ENCODE measurements at places on chromosomes 12 and 14.

DNA sequence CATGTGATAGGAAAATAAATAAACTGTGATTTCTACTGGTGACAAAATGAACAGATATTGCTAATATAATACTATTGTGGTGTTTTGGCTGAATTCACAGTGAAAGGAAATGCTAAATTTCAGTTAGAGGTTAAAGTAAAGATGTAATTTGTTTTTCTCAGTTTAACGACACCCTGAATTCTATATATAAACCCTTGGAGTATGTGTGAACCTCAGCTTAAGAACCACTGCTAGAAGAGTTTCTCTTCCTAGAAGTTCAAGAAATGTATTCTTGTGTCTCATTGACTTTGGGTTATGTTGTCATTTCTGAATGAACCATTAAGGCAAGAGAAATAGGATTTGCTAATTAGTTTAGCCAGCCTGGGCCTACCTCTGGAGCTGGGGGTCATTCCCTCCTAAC lies 8.2 kb downstream of the FBXO34 start:
- DNase-seq, result no peak

- DNase-seq, result no peak
These were observed 17.6 kb downstream of the MIPOL1 start for GRCh38 chr14:37215345-37215744.

- DNase-seq, result no peak
These were observed 19.0 kb downstream of the SDSL start for GRCh38 chr12:113440947-113441782.

DNA sequence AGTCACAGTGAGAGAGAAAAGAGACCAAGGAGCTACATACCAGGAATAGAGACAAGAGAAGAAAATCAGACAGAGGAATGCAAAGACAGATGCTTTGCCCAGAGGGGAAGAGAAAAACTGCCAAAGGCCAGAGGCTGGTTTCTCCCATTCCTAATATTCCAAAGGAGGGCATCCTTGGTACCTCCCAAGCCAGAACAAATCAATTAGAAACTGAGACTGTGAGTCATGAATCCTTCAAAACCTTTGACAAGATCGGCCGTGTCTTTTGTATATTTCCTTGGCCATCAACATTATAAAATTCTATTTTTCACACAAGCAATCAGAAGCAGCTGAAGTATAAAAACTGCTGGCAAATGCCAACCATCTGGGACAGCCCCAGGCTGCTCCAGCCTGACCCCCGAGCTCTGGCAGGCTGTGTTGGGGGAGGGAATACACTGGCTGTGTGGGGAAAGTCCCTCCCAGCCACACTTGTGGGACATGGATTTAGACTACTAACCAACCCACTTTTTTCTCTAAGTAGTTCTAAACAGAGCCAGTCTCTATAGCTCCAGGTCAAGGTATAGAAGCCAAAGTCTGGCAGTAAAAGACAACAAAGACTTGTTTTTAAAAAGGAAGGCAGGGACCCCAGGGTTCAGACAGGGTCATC lies 13.7 kb downstream of the POMT2 start:
- no peak for DNase-seq

GRCh38 chr12:95789126-95790032 lies 1.2 kb downstream of the NTN4 start:
- DNase-seq, result no peak

GRCh38 chr12:8157484-8158198 lies 826 bp downstream of the ZNF705A start:
- no peak for DNase-seq

- DNase-seq, result peak; percentile 11
These were observed 29.3 kb upstream of the ATF1 start for GRCh38 chr12:50734409-50735263.

- no peak for DNase-seq
These were observed 123.6 kb downstream of the METTL25 start for GRCh38 chr12:82481954-82482353.

DNA sequence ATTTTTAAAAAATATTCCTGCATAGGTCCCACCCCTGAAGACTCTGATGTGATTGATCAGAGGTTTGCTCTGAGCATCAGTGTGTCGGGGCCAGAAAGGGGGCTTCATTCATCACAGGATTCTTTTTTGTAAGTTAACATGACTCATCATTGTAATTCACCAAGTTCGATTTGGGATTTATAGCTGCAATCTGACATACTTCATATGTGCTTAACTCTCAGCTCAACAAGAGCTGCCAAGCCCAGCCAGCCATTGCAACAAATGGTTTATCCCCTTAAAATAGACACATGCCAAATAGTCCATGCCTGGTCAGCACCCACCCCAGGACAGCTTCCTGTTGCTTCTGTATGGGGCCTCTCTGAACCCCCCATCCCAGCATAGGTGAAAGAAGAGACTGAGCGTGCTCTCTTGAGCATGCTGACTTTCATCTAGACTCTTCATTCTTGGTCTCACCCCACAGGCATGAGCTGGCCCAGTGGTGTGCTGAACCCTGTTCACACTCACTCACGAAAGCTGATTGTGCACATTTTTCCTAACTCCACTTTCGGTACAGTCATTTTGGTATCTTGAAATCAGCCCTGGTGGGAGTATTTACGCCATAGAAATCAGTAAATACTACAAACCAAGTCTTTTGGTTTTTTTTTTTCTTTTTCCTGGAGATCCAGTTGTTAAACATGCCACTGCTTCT lies 101.4 kb downstream of the STAB2 start:
- no peak for DNase-seq

DNA sequence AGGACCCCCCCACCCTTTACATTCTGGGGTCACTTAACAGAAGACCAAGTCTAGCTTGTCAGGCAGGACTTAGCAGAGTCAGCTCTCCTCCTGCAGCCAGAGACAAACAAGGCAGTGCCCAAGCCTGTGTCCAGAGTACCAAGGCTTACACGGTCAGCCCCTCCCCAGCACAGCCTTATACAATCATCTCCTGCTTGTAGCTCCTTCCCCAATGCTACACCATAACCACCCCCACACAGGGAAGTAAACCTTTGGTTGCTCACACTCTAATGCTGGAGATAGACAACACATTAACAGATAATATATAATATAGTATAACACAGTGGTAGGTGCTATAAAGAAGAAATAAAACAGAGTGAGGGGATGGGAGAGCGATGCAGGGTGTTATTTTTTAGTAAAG lies 175.4 kb upstream of the PWP1 start:
- DNase-seq, result no peak

- DNase-seq, result no peak
These were observed 86.3 kb downstream of the EML5 start for GRCh38 chr14:88706425-88706824.

GRCh38 chr12:6923851-6924250 lies 3.9 kb upstream of the ATN1 start:
- no peak for DNase-seq

DNA sequence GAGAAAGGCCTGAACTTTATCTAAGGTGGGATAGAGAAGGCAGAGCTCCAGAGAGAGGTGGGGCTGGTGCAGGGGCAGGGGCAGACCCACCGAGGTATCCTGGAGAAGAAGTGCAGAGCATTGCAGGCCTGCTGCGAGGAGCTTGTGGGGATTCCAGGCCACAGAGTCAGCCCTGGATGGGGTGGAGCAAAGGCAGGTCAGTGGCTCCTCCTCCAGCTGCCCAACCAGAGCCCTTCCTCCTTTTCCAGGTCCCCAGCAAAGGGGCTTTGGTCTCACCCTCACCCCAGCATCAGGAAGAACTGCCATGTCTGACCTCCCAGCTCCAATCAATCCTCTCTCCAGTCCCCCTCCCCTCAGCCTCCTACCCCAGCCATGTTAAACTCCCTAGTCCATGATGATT lies 19.8 kb upstream of the ZNF740 start:
- no peak for DNase-seq

- DNase-seq, result no peak
These were observed 7.5 kb upstream of the UBE2N start for GRCh38 chr12:93449277-93449676.

DNA sequence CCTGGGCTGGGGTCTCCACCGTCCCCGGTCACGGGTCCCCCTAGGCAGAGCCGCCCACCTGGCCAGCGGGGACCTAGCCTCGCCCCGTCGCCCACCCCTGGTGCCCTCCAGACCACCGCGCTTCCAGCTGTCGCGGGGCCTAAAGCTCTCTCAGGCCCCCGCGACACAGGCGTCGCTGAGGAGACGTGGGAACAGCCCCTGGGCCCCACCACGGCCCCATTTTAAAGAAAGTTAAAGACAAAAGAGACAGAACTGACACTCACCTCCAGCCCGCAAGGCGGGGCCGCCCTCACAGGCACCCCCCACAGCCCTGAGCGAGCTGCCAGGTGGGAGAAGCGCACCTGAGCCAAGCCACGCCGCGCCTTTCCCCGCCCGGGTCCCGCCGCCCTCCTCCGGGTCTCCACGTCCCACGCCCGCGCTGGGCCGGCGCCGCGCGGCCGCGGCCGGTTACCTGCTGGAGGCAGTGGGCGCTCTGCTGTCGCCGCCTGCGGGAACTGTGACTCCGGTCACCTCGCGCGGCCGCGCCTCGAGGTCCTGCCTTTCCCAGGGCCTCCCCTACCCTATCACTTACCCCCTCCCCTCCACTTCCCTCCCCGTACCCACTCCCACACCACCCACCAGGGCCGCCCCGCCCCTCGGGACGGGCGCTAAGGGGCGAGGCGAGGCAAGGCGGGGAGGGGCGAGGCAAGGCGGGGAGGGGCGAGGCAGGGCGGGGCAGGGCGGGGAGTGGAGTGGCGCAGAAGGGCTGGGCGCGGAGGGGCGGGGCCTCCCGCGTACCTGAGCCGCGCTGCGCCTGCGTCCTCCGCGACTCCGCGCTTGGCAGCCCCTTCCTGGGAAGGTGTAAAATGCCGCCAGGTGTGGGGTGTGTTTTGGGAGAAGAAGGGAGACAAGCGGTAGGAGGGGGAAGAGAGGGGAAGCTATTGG lies 31.2 kb downstream of the TC2N start:
- peak; percentile 64 for DNase-seq

DNA sequence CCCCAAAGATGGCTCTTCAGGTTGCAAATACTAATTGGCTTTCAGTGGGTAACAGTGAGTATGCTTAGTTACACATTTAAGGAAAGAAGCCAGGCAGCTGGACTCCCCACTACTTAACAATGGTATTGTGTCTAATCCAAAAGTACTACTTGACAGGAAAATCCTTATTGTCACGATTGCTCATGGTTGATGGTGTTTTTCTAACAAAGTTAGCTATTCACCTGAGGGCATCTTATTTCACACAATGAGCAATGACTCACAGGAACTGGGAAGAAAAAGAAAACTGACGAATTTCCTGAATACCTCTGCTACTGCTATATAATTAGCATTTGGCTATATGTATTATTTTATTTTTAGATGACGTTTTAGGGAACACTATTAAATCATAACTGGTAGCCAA lies 33.4 kb upstream of the ALG10 start:
- no peak for DNase-seq

- peak; percentile 63 for DNase-seq
These were observed 11.9 kb downstream of the RNF10 start for GRCh38 chr12:120546050-120546386.

DNA sequence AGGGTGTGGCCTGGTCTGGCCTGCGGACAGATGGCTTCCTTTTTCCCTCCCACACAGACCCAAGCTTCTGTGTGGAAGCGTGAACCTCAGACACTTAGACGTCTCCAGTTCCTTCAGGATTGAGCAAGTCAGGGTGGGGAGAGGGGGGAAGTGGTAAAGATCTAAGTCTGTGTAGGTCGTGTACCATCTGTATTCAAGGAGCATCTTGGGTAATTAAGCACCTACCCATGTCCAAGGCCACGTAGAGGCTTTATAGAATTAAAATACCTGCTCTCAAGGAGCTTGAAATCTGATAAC lies 1.7 kb downstream of the AVIL start:
- DNase-seq, result no peak

GRCh38 chr12:6384499-6385436 lies 806 bp downstream of the LTBR start:
- DNase-seq, result no peak

GRCh38 chr12:76241371-76241770 lies 106.8 kb downstream of the BBS10 start:
- DNase-seq, result no peak

DNA sequence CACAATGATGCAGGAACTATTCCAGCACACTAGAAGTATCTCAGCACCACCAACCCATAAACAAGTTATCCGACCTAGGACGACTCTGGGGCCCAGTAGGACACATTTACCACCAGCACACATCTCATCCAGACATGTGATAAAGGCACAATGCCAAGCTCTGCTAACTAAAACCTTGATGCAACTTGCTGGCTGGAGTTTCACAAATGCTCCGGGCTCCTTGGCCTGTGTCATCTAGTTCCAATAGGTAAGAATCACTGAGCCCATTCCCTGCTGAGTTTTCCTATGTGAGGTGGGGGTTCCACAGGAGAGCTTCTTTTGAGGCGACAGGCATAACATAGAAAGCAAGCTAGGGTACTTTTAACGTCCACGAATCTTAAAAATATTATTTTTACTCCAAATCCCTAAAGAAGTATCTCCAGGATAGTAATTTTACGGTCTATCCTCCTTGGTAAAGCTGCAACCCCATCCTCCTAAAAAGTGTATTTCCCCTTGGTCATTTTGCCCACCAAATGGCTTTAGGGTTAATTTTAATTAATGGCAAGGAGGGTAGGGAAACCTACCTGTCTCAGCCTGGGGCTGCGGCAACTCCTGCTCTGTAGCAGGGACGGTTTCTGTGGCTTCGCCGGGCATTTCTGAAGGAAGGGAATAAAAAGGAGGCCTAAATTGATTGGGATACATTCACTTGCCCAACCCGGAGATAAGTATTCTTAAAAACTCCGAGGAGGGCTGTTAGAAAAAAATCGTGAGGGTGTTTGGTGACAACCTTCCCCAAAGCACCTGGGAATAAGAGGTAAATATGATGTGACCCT lies 1.0 kb downstream of the NACA start:
- DNase-seq, result peak; percentile 4

DNA sequence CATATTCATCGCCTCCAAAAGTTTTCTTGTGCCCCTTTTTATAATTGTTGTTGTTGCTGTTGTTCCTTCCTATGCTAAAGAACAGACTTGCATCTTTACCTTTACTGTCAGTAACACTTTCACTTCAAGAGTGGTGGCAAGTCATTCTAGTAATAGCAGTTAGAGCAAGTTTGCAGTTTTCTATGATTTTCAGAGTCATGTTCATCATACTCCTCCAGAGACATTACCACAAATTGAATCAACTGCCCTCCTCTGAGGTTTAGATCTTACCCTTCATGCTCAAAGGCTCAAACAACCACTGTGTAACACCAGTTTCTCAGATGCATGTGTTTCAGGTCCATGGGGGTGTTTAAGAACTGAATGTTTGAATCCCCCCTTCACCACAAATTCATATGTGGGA lies 763.4 kb downstream of the LRFN5 start:
- DNase-seq, result no peak

DNA sequence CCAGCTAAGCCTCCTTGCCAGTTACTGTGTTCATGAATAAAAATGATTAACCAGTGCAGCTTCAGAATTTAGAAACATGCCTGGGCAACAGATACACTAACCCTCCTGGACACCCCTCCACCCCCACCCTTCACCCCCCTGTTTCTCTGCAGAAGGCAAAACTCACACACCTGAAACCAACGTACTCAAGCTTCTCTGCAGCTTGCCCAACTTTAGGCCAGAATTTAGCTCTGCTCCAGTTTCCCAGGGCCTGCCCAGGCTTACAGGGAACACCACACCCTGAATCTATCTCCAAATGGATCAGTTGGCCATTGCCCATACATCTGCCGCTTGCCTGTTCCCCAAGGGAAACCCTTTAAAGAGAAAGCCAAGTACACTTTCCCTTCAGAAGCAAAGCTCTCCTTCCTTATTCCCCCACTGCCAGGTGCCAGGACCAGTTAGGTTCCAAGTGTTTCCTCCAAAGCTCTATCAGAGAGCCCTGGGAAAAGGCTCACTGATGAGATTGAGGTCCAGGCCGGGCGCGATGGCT lies 1.8 kb upstream of the SPPL3 start:
- no peak for DNase-seq

- DNase-seq, result no peak
These were observed 8.7 kb upstream of the ITFG2 start for GRCh38 chr12:2803635-2804392.
